ENCODE measurements at places on chromosomes 3 and 15. TPM values are rescaled to one million over a fixed set of nuclear protein-coding genes. Genes with fewer than 3 reads are reported as not detected.

The MOBP gene
- not detected for total RNA-seq

The LRTM1 gene
- not detected for total RNA-seq

The ERC2 gene
- total RNA-seq: 0.30 TPM

The ADGRG7 gene
- total RNA-seq: not detected

The HHLA2 gene
- total RNA-seq: not detected

The ARPP19 gene
- total RNA-seq: 73.8 TPM

The KCNMB3 gene
- total RNA-seq: 0.34 TPM

The NMNAT3 gene
- 0.84 TPM for total RNA-seq

The SLC24A5 gene
- total RNA-seq: not detected

The APBA2 gene
- total RNA-seq: 27.9 TPM

The GASK1A gene
- 1.2 TPM for total RNA-seq

The WDR49 gene
- total RNA-seq: not detected

The TRPM1 gene
- not detected for total RNA-seq

The CCR5 gene
- total RNA-seq: not detected

The MKRN2OS gene
- not detected for total RNA-seq

The SLC6A1 gene
- not detected for total RNA-seq

The TGFBR2 gene
- 45.9 TPM for total RNA-seq

Data from bronchus fibroblast of lung (primary cell).